ENCODE measurements at places on chromosomes 16 and 17.
A peak's percentile ranks its signal among the peaks of the same experiment; 100 is the strongest.

DNA sequence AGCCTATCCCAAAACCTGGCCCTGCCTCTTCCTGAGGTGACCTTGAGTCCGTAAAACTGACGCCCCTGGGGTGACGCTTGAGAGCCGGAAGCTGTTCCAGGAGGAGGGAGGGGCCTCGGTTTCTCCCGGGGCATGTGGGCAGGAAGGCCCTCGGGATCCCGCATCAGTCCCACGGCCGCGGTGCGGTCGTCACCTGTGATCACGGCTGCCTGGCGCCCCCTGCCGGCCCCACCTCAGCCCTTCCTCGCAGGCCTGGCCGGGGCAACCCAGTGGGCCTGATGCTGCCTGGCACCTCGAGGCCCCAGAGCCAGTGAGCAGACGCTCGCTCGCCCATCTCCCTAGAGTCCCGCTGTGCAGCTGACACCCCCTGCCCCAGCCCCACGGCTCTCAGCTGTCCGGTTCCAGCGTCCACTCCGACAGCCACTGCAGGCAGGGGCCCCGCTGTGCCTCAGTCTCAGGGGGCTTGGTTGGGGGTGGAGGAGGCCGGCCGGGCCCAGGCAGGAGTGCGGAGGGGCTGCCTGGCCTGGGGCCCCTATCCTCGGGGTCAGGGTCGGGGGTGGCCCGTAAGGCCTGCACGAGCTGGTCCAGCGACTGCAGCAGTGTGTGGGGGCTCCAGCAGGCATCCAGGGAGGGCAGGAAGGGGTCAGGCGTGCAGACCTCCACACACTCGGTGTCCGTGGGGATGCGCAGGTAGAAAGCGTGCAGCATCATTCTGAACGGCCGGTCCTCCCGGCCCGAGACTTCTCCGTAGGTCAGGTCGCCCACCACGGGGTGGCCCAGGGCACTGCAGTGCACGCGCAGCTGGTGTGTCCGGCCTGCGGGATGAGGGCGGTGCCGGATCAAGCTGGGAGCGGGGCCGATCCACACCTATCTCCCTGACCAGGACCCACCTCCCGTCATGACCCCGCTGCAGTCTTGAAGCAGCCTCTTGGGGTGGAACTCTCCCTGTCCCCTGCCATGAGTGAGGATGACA is 2.3 kb downstream of the RPUSD1 start:
- peak; percentile 78 for DNase-seq

GRCh38 chr16:49460786-49461470 is 87.3 kb downstream of the C16orf78 start:
- DNase-seq: no peak

DNA sequence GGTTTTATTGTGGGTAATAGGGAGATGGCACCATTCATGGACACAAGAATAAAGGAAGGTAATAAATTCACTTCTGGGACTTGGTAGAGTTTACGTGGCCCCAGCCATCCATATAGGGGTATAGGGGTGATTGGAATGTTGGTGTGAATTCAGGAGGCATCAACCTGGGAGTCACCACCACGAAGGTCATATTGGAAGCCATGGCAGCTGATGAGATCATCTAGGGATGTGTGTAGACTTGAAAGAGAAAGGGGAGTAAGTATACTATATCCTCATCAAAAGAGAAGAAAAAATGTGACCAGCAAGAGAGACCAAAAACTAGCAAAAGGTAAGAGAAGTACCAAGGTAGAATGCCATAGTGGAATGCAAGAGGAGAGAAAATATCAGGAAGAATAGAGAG is 26.6 kb upstream of the GINS3 start:
- DNase-seq: no peak

DNA sequence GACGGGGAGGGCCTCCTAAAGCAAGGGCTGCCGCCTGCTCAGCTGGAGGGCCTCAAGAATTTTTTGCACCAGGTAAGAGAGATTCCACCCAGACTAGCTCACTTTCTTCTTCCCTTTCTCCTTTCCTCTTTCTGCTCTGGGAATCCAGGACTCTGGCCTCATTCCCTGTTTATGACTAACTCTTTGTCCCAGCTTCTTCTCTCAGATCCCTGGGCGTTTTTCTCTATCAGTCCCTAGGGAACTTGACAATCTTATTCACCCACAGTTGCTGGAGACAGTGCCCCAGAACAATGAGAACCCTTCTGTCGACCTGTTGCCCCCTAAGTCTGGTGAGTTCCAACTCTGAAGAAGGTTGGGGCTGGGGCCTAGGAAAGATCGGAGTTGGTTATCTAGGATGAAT is 15.6 kb downstream of the CNTROB start:
- DNase-seq: no peak

- peak; percentile 76 for DNase-seq
Observed at GRCh38 chr16:29743827-29744531, 1.8 kb downstream of the C16orf54 start.

GRCh38 chr17:18368946-18369345 is 5.6 kb upstream of the SHMT1 start:
- DNase-seq: no peak

GRCh38 chr16:11619327-11619851 is 32.7 kb upstream of the LITAF start:
- peak; percentile 57 for DNase-seq

- DNase-seq: no peak
Observed at GRCh38 chr16:56629531-56629930, 2.9 kb upstream of the MT1M start.

DNA sequence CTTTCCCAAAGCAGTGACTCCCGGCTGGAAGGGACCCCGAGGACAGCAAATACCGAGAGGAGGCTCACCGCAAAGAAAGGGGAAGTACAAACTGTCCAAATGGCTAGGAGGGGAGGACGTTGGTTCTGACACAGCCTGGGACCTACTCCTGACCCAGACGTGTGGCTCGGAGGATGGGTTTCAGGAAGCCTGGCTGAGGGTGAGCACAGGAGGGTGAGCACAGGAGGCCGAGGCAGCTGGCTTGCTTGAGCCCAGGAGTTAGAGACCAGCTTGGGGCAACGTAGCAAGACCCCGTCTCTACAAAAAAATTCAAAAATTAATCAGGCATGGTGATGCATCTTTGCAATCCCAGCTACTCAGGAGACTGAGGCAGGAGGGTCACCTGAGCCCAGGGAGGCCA is 83.2 kb downstream of the C16orf78 start:
- no peak for DNase-seq

DNA sequence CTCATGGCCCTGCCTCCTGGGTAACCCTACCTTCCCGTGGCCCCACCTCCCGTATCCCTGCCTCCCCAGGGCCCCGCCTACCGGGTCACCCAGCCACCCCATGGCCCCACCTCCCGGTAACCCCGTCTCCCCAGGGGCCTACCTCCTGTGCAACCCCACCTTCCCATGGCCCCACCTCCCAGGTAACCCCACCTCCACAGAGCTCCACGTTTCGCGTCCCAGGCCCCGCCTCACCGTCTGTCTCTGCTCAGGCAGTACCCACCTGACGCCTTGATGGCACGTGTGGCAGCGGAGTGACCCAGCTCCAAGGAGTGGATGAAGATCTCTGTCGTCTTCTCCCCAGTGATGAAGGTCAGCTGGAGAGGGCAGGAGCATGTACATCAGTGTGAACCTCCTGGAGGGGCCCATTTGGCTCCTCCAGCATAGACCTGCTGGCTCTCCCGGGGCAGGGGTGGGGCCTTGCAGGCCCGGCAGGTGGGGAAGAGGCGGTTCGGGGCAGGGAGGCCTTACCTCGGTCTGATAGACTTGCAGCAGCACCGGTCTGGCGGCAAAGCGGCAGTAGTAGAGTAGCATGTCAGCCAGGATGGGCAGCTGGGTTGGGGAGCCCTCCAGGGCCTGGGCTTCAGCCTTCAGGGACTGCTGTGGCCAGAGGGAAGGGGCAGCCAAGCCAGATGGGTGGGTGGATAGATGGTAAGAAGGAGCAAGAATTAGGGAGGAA is 18.7 kb upstream of the PIK3R6 start:
- no peak for DNase-seq

GRCh38 chr17:40980596-40980995 is 3.5 kb downstream of the KRT40 start:
- no peak for DNase-seq

GRCh38 chr16:62977876-62978275 is 941.6 kb upstream of the CDH8 start:
- DNase-seq: no peak

DNA sequence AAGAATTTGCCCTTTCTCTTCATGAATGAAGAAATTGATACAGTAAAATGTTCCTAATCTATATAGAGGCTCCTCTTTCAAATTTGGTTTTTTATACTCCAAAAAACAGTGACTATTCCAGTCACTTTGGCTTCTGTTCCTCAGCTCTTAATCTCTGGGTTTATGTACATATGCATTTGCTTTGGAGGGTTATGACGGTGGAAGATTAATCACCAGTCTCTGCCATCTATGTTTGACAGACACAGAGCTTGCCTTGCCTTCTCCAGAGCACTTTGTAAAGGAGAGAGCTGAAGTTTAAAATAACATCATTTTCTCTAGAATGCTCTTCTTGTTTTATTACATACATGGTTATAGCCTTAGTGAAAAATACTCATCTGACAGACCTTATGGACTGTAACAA is 99.3 kb downstream of the NLK start:
- no peak for DNase-seq

DNA sequence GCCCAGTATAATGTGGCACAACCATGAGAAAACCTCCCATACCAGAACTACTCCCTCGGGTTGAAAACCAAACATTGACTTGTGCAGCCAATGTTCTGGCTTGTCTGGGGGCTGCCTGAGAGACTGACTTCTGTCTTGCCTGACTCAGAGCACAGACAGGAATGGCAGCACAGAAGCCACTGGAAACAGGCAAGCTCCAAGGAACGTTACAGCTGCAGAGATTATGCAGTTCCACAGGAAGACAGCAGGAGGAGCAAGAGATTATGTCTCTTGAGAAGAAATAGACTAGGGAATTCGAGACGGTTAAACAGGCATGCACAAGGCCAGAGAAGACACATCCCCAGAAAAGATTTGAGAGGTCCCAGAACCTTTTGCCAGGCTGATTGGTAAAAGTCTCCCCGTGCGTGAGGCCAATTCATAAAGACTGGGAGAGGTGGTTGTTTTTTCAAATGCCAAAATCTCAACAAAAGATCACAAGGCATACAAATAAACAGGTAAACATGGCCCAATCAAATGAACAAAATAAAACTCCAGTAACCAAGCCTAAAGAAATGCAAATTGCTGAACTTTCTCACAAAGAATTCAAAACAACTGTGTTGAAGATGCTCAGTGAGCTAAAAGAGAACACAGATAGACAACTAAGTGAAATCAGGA is 90.6 kb upstream of the CDH5 start:
- DNase-seq: no peak

- DNase-seq: no peak
Observed at GRCh38 chr16:5228369-5228768, 130.8 kb upstream of the EEF2KMT start.

DNA sequence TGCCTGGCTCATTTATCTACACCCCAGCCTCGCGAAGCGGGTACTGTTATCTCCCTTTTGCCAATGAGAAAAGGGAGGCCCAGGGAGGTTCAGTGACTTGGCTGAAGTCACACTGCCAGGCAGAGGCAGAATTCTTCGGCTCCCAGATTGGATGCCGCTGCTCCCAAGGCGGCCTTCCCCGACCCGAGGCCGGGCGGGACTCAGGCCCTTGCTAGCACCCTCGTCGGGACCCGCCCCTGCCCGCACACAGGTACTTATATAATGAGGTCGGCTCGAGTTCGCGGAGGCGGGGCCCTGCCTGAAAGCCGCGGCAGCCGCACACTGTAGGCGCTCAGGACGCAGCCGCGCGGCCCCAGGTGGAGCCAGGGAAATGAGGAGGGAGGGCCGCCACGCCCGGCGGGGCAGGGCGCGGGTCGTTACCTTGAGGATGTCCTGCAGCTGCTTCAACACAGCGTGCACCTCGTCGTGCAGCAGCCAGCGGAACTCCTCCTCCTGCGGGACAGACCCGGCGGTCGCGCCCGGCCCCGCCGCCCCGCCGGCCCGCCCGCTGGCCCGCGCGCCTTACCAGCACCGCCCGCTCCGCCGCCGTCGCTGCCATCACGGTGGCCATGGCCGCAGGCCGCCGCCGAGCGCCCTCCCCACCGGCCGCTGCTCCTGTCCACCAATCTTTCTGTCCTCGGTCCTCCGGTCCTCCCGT is at the start of gene ROGDI:
Gene ROGDI (minus strand): TSS at position 672 of the 697 bp plus-strand sequence. CDS start 62 bp downstream, at position 610.
- DNase-seq: peak; percentile 90

DNA sequence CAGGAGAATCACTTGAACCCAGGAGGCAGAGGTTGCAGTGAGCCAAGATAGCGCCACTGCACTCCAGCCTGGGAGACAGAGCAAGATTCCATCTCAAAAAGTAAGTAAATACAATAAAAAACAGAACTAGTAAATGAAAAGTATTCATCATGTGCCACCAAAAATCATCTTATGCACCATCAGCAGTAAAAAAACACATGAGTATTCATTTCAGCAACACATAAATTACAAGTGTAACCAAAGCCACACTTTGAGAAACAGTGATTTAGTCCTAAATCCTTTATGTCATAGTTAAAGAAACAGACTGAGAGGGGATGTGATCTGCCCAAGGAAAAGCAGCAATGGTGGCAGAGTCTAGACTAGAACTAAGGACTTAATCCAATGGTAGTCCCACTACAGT is 13.0 kb downstream of the DCUN1D3 start:
- no peak for DNase-seq

DNA sequence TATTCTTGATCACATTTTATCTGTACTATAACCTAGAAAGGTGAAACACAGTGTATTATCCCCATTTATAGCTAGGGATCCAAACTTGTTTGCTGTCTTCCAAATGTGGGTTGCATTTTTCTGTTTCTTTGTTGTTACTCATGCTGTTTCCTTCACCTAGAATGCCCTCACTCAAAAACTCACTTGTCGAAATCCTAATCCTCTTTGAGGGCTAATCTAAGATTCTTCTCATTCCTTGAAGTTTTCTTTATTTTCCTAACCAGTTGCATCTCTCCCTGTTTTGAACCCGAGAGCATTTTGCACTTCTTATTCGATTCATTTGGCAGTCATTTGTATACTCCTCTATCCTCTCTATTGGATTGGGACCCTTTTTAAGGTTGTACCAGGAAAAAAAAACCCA is 9.6 kb downstream of the CALCOCO2 start:
- no peak for DNase-seq

DNA sequence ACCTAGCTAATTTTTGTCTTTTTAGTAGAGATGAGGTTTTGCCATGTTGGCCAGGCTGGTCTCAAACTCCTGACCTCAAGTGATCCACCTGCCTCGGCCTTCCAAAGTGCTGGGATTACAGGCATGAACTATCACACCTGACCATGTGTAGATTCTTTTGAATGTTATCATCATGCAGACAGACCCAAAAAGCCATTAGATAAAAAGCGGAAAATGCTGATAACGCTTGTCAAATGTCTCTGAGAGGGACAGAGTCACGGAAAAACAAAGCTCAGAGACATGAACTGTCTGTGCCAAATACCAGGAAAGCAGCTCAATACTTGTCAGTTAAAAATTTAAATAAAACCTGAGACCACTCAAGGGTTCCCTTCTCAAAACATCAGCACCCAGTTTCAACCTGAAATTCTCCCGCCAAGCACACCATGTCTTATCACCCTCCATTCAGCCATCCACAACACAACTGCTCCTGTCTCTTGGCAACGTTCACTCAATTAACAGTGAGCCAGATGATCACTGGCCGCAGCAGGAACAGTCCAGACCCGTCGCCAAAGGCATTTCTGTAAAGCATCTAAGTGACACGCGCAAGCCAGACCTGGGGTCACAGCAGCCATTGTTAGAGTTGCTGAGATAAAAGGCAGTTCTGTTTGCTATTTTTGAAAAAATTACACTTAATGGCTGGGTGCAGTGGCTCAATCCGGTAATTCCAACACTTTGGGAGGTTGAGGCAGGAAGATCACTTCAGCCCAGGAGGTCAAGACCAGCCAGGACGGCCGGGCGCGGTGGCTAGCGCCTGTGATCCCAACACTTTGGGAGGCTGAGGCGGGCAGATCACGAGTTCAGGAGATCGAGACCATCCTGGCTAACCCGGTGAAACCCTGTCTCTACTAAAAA is 29.7 kb downstream of the FANCA start:
- DNase-seq: no peak

GRCh38 chr17:82698974-82699442 is 510 bp upstream of the RAB40B start:
- DNase-seq: no peak
